Jurkat, Clone E6-1 (cell line): ENCODE measurements at places on chromosomes 4 and X.

DNA sequence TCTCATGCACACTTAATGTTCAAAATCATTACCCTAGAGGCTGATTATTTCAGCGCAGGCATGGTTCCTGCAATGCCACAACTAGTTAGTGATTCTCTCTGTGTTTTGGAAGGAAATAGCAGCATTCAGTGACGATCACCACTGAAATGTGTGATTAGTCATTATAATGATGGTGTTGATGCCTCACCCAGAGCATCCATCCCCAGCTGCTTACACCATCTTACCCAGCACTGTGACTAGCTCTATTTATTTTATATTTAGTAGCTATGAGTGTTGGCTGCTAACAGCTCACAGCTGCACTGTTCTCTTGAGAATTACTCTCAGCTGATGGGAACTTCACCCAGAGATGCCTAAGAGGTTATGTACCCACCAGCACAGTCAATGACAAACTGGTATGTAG is 60.5 kb upstream of the TSPAN7 start:
- DNase-seq = no peak

DNA sequence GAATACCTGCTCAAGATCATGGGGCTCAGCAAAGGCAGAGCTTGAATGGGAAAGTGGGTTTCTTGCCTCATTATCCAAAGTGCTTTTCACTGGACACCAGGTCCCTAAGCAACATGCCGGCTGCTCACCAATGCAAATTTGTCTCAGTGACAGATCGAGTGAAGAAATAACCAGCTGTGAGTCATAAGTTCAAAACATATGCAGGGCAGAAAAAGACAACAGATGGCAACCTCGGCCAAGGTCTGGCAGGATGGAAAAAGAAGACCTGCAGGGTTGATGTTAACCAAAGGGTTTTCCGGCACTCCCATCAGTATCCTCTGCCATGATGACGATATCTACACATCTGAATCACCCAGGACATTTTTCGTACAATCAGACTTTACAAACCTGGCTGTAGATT is 124.1 kb downstream of the AFAP1 start:
- no peak for DNase-seq

GRCh38 chr4:99615170-99615820 is 40.7 kb downstream of the MTTP start:
- DNase-seq = no peak

DNA sequence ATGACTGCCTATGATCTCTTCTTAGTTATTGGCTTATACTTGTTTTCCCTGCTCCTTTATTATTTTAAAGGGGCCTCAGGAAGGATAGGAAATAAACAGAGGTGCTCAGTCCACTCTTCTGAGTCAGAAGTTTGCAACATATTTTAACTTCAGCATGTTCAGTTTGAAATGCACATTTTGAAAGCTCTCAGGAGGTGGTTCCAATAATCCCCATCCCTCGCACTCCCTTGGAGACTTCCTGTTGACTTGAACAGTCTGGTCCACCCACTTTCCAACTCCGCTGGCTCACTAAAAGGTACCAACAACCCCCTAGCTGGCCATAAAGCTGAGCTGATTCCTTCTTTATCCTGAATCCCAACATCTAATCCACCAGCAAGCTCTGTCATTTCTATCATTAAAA is 78.3 kb upstream of the DUSP21 start:
- no peak for DNase-seq

DNA sequence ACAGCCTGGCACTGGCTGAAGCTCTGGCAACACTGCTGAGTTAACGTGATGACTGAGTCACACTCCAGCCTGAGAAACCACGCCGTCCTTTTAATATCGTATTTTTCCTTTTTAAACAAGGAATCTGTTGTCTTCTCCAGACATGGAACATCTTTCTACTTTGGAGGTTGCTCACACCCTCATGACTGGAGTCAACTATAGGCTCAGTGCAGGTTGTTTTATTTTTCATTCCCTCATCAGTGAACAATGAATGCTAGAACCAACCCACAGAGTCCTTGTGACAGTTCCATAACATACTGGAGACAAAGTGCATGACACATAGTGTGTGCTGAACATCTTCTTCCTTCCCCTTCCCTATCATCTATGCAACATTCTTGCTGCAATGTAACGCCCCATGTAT is 76.8 kb upstream of the CPEB2 start:
- no peak for DNase-seq

DNA sequence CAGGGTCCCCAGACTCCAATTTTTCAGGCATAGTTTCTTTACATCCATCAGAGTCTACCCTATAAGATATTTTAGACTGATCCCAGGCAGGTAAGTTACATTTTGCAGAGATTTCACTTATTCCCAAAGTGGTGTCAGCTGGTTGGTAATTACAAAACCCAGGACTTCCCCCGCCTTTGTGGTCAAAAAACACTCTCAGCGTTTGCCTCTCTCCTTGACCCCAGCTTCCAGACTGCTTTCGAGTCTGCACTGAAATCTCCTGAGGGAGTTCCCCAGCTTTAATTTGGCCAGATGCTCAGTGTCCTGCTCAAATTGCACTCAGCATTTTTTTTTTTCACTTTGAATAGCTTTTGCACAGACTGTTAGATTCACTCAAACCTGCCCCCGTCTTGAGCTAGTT is 11.2 kb upstream of the AMOT start:
- no peak for DNase-seq

GRCh38 chr4:95198961-95199360 is 349.8 kb downstream of the UNC5C start:
- DNase-seq = no peak

DNA sequence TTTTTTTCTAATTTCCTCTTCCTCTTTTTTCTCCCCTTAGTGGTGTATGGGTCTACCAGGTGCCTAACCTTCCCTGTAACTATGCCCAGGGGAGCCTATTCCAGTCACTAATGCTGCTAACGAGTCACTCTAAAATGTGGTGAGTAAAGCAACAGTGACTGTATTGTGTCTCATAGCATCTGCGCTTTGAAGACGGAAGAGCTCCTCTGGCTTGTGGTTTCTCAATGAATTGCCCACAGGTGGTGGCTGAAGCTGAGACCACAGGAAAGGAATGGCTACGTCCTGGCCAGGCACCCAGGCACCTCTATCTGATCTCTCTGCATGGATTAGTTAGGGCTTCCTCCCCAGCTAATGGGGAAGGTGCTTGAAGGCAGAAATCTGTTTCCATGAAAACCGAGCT is 763.5 kb upstream of the FRG1 start:
- no peak for DNase-seq

DNA sequence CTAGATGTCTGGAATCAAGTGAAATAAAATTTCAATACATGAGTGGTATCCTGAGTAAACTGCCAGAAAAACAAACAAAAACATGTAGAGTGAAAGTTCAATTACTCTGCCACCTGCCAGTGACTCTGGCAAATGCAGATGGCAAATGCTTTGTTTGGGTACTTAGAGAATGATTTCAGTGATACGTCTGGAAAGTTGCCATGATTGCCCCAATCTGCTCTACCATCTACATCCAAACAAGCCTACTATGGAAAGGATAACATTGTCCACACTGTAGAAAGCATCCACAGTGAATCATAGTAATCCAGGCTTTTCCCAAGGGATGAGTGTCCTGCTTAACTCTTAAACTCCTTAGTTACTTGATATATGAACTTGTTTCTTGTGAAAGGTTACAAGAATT is 3.4 kb downstream of the SPATA4 start:
- DNase-seq = no peak

- peak; percentile 20 for DNase-seq
These were observed 447.5 kb upstream of the RASGEF1B start for GRCh38 chr4:81919223-81919622.

- DNase-seq = no peak
These were observed 183.7 kb downstream of the NR3C2 start for GRCh38 chr4:148258535-148258934.

GRCh38 chr4:188728359-188728758 is 589.1 kb downstream of the TRIML1 start:
- no peak for DNase-seq

GRCh38 chr4:70305601-70306000 is 29.2 kb upstream of the CABS1 start:
- DNase-seq = no peak

DNA sequence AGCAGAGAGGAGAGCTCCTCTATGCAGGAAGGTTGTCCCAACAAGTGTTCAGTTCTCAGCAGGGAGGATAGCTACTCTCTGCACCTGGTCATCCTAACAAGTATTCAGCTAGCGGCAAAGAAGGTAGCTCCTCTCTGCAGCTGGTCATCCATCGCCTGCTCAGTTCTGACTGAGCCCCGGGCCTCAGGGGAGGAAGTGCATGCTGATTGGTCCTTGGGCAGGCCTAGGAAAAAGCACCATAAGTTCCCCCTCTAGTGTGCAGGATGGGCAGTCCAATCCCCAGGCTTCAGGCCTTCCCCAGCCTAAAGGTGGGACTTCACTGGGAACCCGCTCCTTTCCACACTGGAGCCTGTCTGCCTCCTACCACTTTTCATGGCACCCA is 4.4 kb upstream of the FBXW7 start:
- no peak for DNase-seq

DNA sequence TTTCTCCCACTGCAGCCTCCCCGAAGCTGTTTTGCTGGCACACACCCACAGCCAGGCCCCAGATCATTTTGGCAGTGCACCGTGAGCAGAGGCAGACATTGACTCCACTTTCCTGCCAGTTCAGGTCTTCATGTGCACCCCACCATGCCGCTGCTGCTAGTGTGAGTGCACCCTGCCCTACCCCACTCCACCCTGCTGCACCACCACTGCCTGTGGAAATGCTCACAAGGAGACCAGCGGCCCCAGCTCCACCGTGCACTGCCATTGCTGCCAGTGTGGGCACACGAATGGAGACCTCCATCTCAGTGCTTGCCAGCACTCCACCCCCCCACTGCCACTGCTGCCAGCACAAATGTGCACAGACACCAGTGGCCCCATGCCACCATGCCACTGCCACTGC is 277.6 kb upstream of the ZC4H2 start:
- DNase-seq = no peak

DNA sequence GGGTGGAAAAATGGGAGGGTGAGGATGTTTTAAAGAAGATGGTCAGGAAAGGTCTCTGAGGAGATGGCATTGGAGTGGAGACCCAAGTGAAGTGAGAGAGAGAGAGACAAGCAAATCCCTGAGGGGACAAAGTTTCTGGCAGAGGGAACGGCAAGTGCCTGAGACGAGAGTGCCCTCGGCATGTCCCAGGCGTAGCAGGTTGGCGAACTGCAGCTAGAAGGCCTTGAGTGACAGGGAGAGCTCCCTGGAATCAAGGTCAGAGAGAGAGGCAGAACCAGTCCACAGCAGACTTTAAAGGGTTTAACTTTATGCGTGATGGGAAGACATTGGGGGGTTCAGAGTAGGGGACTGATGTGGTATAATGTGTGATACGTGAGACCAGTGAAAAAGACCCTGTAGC is 150.2 kb upstream of the HAND2 start:
- no peak for DNase-seq

GRCh38 chr4:77634132-77634785 is 28.6 kb downstream of the CXCL13 start:
- no peak for DNase-seq

DNA sequence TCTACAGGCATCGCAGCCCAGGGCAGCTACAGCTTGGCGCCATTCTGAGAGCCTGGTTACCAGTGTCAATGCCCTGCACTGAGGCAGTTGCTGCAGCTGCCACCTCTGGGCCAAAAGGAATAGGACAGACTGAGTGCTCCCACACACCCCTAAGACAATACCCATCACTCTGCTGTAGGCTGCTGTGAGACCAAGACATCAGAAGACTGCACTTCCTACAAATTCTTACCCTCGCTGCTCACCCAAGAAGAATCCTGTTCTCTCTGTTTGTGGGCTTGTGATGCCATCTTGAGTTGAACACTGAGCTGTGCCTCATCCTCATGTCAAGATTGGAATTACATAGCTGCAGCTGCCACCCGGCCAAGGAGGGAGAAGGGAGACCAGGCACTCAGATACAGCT is 1847.0 kb upstream of the PCDH10 start:
- no peak for DNase-seq

DNA sequence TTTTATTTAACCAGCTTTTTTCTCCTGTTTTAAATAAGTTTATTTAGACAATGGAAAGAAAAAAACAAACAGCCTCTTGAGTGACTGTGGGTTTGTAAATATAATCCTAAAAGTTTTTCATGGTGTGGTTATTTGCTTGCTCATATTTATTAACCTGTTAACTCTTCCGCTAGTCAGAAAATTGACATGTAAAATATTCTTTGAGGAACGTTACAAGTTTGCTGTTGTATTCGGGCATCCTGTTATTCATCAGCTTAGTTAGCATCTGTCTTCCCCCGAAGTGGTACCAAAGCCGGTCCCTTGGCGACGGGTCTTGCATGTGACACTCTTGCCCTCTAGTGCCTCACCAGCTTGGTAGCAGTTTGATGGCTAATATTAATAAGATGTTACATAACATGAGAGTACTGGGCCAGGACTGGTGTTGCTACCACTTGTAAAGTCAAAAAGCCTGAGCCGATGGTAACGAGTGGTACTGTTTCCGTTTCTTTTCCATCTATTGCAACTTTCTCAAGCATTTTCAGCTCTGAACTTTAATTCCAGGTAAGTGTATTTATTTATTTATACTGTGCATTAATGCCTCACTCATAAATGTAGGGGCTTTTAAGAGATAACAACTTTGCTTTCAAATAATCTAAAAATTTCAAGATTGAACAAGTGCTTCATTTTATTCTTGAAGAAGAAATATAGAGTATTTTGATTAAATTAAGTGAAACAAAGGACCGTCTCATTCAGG is at the start of gene NDST3:
NDST3 (plus strand) TSS at position 434 of the 733 bp plus-strand sequence. CDS start 19,425 bp downstream, outside the sequence.
- DNase-seq = peak; percentile 96

DNA sequence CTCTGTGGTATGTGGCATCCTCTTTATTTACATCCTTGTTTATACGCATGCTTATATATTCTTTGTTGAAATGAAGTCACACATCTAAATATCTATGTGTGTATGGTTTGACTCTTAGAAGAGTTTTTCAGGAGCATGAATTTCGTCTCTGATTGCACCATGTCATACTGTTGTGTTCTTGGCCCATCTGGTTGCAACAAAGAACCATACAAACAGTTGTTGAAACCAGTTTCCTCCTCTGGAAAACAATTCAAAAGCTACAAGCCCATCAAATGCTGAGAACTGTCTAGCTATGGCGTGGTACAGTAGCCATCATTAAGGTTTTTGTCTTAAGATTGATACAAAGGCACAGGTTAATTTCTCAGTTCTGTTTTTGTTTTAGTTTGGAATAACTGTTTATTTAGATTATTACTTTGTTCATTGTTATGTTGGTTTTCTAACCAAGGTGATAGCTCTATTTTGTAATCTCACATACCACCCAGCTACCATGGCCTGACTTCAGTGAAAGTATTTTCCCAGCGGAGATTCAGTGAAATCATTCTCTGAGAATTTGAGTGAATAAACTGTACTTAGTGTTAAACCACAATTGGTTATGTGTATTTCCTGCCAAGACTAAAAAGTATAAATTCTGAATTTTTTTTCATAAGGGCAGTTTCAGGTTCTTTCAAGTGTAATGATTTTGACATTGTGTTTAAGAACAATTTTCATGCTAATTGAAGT is 91.0 kb downstream of the ARHGAP24 start:
- DNase-seq = no peak

GRCh38 chr4:142567620-142568451 is 278.3 kb downstream of the INPP4B start:
- no peak for DNase-seq

- DNase-seq = no peak
These were observed 102.9 kb downstream of the COX18 start for GRCh38 chr4:72966652-72967051.

GRCh38 chr4:124173912-124174311 is 538.6 kb downstream of the ANKRD50 start:
- no peak for DNase-seq

- no peak for DNase-seq
These were observed 102.6 kb upstream of the PRKX start for GRCh38 chrX:3815896-3816664.

- no peak for DNase-seq
These were observed 133.8 kb upstream of the TACR3 start for GRCh38 chr4:103853627-103854026.
